ENCODE measurements at places on chromosomes 13 and 19. TPM values are rescaled to one million over a fixed set of nuclear protein-coding genes. Genes with fewer than 3 reads are reported as not detected.

- peak; percentile 30 for DNase-seq
Observed at GRCh38 chr19:41307954-41308449, 2.0 kb upstream of the CCDC97 start.

GRCh38 chr19:48573163-48573505 lies 21.2 kb downstream of the SULT2B1 start:
- no peak for DNase-seq

GRCh38 chr13:103758222-103758621 lies 692.0 kb upstream of the SLC10A2 start:
- DNase-seq: no peak

Gene ZNF274
- total RNA-seq: 9.6 TPM

Gene NLRP4
- total RNA-seq: not detected

Gene FAM32A
- 119 TPM for total RNA-seq

DNA sequence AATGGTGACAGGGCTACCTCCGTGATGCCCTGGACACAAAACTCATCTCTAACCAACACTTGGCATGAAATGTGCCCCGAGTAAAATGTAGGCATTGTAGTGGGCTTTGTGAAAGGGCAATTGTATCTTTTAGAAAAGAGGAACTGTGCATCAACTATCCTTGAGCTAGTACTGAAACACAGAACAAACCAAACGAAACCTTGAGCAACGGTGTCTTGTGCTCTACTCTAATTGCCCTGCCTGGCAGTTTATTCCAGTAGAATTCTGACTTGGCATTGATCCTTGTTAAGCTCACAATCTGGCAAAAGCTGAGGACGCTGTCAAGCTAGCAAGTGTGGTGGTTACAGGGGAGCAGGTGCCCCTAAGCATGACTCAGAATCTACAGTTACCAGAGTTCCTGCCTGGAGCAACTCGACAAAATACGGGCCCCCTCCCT lies 707.1 kb upstream of the SPRY2 start:
- no peak for DNase-seq

Gene MIA
- total RNA-seq: not detected

Gene PPM1N
- not detected for total RNA-seq

Gene EEF2
- 2,063 TPM for total RNA-seq

GRCh38 chr13:108297114-108297513 lies 27.6 kb downstream of the TNFSF13B start:
- no peak for DNase-seq

Gene RFPL4A
- total RNA-seq: 1.2 TPM

- DNase-seq: no peak
Observed at GRCh38 chr19:6425732-6426620, 1.4 kb upstream of the KHSRP start.

- no peak for DNase-seq
Observed at GRCh38 chr19:4749870-4750590, 26.4 kb upstream of the DPP9 start.

All from lung microvascular endothelial cell (primary cell).